Left renal cortex interstitium (tissue), 4 donors: ENCODE measurements at places on chromosomes 1 and 21. TPM values are rescaled to one million over a fixed set of nuclear protein-coding genes. Genes with fewer than 3 reads are reported as not detected.

The ABCG1 gene
- 9.0 TPM for polyA plus RNA-seq

The RIPPLY3 gene
- 2.5 TPM for polyA plus RNA-seq

The HRNR gene
- 0.25 TPM for polyA plus RNA-seq

DNA sequence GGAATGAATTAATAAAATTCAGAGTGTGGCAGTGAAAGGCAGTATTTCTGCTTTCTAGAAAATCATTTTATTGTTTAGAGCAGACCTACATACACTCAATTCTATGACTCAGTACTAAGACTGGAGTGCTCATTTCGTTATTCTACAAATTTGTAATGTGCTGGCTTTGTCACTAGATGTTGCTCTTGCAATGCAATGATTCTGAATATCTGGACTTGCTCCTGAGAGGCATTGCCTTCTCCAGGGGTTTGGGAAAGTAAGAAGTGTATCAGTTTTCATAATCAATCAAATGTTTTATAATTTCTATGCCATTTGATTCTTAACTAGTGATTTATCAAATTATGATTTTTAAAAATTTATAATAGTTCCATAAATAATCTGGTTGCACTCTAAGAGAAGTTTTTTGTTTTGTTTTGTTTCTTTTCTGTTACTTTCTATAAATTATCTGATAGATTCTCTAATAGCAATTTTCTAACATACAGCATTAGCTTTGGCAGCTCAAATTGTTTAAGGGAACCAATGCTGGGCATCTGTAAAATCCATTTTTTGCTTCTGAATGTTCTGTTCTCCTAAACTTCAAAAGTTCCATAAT is 280.5 kb upstream of the SGIP1 start:
- peak; percentile 49 for DNase-seq

- DNase-seq, result no peak
Measured at GRCh38 chr1:149966405-149966804, 29.7 kb upstream of the MTMR11 start.

- DNase-seq, result no peak
Measured at GRCh38 chr1:240091614-240092300, at the start of gene FMN2. Gene FMN2, plus strand, starts transcription at chr1:240091883. Its CDS starts 227 bp downstream, at chr1:240092110.

DNA sequence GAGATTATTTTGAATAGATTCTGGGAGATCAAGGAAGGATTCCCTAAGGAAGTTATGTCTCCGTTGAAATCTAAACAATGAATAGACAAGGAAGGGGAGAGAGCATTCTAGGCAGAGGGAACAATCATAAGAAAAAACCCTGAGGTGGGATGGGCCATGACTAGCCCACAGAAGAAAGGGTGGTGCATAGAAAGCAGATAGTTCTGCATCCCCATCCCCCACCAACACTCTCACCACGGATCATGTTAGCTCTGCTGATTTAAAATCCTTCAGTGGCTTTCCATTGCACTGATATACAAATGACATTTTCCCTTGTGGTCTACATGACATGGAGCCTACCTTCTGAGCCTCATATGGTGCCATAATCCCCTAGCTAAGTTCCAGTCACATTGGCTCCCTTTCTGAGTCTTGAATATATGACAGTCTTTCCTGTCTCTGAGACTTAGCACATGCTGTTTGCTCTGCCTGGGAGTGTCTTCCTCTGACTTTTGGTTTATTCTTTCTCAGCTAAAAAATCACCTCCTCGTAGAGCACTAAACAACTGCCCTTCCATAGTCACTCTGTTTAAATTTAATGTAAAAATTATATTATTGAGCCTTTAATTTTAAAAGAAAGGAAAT is 15.2 kb downstream of the SCMH1 start:
- DNase-seq, result no peak

- DNase-seq, result no peak
Measured at GRCh38 chr1:169250795-169251194, 116.8 kb downstream of the NME7 start.

GRCh38 chr21:29351691-29352090 is 53.0 kb downstream of the BACH1 start:
- no peak for DNase-seq

DNA sequence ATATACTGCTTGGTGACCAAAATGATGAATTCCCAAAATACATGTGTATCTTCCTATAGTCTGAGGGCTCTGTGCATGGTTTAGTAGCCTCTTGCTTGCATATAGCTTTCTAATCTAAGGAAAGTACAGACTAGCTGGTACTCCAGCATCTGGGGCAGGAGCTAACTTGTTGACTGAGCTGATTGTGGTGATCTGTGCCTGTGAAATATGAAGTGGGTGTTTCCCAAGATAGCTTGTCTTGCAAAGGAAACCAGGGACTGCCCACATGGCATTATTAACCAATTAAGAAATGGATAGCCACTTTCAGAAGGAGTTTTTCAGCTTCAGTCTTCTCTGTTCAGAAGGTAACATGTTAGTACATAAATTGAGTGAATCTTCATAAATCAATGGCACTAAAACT is 219.8 kb downstream of the NEGR1 start:
- no peak for DNase-seq

- no peak for DNase-seq
Measured at GRCh38 chr1:228987286-228987685, 252.0 kb downstream of the RHOU start.

DNA sequence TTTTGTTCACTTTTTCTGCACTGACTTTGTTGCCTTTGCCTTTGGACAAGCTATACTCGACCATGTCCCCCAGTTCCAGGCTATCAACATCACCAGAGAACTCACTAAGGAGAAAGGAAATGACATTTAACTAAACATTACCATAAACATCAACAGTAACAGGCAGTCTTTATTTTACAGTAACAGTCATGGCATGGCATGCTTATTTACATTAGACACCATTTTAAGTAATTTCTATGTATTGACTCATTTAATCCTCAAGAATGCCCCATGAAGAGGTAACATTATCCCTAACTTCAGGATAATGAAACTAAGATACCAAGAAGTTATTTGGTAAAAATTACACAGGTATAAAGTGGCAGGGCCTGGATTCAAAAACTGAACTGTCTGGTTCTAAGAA is 8.7 kb upstream of the NRAS start:
- no peak for DNase-seq
